ENCODE measurements at places on chromosomes 7 and 10. TPM values are rescaled to one million over a fixed set of nuclear protein-coding genes. Genes with fewer than 3 reads are reported as not detected.

OR6V1 gene
- not detected for total RNA-seq

HTR7 gene
- 0.77 TPM for total RNA-seq

PSTK gene
- total RNA-seq: 6.4 TPM

CYP3A4 gene
- total RNA-seq: not detected

PLAU gene
- total RNA-seq: 60.1 TPM

CPN1 gene
- total RNA-seq: not detected

FXYD4 gene
- total RNA-seq: not detected

GNAT3 gene
- total RNA-seq: not detected

RSPH10B2 gene
- 0.51 TPM for total RNA-seq

ALKBH4 gene
- total RNA-seq: 11.6 TPM

Data from fibroblast of lung (primary cell).